ENCODE measurements at places on chromosomes 16 and 17.

- DNase-seq: no peak
These were observed 21.6 kb upstream of the ATP2A3 start for GRCh38 chr17:3985846-3986245.

- no peak for DNase-seq
These were observed 21.8 kb upstream of the GAN start for GRCh38 chr16:81292936-81293335.

DNA sequence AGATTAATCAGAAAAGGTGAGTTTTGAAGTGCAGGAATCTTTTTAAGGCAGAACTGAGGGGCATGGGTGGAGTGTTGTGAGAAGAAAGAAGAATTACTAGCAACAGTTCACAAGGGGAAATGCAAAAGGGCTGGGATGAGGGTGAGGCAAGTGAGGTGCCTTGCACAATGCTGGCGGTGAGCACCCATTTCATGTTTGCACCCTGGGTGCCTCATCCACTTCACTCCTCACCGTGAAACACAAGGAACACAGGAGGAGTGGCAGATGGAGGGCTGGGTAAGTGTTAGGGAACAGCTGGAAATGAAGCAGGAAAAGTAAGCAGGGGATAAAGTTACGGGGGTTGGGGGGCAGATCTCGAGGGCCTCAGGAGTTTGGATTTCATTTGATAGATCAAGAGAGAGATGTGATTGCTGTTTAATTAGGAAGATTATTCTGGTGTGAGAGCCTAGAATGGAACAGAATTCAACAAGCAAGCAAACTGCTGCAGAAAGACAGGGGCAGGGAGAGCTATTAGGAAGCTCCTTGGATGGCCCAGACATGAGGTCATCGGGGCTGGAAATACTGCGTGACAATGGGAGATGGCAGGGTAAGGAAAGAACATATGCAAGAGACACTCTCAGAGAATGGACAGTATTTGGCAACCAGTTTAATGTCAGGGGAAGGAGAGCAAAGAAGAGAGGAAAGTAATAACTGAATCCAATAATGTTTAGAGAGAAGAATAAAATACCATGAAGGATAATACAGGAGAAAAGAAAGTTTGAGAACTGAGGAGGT is 8.3 kb upstream of the HEATR6 start:
- no peak for DNase-seq

DNA sequence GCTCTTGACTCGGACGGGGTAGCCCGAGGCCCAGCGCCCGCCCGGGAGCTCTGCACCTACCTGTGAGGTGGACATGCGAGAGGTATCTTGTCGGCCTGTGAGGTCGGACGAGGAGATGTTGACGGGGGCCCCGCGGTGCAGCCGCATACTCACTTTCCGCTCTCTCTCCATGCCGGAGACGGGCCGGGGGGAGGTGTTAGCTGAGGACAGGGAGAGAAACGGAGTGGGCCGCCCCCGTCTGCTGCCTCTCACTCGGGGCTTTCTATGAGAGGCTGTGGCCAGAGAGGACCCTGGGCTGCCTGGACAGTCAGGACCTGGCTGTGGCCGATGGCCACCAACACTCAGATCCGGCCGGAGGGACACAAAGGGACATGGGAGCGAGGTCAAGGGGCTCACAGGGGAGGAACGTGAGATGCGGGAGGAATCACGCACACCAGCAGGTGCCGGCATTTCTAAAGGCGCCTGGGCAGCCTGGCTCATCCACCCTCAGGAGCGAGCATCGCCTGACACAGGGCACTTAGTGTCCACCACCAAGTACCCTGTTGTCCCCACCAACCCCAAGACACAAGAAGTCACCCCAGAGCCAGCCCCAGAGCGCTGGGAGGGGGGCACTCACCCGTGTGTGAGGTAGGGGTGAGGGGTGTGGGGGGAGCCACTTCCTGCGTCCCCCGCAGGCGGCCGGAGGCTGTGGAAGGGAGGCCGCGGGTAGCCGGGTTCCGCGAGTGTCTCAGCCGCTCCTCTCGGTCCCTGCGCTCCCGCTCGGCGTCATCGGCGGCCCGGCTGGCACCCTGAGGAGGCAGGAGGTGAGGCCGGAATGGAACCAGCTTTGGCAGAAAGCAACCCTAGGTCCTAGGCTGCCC is 20.2 kb downstream of the SLC16A3 start:
- DNase-seq: no peak

DNA sequence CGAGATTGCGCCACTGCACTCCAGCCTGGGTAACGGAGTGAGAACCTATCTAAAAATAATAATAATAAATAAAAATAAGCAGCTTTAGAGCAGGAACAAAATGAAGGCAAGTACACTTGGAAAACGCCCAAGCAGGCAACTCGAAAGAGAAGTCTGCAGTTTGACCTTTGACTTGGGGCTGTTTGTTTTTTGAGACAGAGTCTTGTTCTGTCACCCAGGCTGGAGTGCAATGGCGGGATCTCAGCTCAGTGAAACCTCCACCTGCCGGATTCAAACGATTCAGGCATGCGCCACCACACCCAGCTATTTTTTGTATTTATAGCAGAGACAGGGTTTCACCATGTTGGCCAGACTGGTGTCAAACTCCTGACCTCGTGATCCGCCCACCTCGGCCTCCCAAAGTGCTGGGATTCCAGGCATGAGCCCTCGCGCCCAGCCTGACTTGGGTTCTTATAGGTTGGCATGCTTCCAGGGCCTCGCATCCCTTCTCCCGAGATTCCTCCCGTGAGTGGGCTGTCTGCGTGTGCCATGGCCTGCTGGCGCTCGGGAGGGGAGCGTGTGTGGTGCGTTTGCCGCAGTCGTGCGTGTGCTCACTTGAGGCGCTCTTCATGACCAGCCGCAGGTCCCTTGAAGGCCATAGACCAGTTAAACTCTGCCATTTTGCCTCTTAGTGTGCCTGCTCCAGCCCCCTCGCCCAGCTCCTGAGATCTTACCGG is 18.4 kb upstream of the UBE2I start:
- DNase-seq: no peak

- DNase-seq: no peak
These were observed 11.1 kb downstream of the FANCA start for GRCh38 chr16:89805136-89805905.

GRCh38 chr16:28110479-28110878 is 47.0 kb upstream of the GSG1L start:
- DNase-seq: no peak

DNA sequence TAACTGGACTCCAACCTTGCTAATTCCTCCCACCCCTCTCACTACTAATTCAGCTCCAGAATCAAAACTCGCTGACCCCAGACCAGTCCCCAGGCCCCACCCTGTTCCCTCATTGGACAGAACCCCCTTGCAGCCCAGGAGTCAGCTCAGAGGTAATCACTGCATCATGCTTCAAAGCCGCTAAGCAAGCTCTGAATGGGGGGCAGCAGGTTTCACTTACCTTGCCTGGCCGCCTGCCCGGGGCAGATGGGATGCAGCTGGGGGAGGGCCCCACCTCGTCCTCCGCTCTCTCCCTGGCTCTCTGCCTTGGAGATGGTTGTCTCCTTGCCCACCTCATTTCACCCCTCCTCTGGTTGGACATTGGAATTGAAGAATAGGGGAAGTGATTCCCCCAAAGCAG is 4.8 kb upstream of the NGFR start:
- DNase-seq: no peak

DNA sequence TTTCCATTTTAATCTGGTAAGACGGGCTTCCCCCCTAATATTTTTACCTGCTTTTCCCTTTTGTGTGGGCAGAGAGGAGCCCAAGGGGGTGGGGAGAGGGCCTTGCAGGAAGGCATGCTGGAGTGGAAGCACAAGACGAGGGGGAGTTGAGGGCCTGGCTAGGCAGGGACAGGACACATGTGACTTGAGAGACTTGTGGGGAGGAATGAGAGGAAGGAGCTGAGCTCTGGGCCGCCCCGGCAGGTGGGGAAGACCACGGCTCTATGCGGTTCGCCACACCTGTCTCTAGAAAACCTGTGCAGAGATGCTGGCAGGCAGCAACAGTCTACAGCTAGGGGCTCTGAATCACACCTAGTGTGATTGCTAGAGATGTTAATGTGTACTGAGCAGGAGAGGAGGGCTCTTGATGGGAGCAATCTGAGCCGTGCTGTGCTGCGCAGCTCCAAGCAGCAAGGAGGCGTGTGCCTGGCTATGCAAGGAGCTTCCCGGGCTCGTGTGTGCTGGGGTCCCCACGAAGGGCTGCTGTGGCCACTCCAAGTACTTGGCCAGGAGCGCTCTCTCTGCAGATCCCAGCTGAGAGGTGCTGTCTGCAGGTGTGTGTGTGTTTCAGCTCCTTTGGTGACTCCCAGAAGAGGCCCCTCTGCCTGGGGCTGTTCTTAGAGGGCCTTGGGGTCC is 50.2 kb downstream of the PDPK1 start:
- no peak for DNase-seq

DNA sequence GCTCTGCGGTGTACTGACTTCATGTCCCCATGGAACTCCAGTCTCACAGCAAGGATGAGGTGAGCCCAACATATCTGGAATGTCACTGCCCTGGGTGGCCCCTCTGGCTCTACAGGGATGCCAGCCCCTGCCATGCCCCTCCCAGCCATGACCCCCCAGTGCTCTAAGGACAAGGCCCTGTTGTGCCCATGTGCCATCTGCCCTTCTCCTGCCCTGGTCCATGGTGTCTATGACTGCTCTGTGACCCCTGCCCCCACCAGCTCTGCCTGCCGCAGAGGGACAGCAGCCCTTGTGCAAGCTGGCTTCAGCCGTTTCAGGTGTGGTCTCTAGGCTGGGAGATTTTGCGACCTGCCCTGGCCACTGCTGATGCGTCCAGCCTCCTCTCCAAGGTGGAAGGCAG is 40.3 kb downstream of the TK2 start:
- no peak for DNase-seq

DNA sequence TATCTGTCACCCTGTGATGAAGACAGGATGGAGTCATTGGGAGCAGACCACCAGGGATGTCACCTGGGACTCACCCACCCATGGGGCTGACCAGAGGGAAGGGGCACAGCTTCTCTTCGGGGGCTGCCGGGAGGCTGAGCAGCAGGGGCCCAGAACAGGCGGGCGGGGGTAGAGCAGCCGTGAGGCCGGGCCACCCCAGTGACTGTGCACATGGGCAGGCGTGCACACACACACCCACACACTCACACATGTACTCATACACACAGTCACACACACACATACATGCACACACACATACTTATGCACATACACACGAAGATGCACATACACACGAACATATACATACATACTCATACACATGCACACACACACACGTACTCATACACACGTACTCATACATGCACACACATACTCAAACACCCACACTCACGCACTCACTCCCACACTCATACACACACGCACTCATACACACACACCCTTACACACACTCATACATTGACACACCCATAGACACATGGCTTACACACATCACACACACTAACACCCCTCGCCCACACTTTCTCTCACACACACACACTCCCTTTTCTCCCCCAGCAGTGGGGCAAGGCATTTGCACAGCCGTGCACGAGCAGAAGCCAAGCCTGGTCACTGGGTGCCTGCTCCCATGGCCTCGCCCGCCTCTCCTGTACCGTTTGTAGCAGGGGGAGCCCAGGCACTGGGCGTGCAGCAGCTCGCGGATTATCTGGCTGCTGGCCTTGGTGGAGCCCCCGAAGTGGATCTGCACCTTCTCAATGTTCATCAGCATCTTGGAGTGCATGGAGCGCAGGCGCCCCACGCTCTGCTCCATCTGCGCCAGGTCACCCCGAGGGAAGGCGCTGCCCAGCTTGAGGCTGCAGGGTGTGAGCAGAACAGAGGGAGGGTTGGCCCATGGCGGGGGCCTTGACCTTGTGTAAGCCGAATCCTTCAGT is 12.4 kb downstream of the UBALD2 start:
- DNase-seq: no peak

- DNase-seq: no peak
These were observed 101.1 kb upstream of the CCL2 start for GRCh38 chr17:34153991-34154390.

DNA sequence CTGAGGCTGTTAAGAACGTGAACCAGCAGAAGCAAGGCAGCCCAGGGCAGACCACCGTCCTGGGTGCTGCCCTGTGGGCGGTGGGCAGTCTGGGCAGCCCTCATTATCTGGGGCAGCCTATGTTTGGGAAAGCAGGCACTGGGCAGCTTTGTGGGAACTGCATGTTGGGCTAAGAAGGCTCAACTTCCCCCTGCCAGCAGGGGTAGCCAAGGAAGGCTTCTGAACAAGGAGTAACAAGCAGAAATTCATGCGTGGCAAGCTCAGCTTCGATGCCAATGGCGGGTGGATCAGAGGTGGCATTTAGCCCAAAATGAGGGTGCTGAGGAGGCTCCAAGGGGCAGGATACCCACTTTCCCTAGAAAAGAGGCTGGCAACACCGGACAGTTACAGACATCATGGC is 42.7 kb upstream of the METRNL start:
- DNase-seq: no peak

- no peak for DNase-seq
These were observed 8.4 kb upstream of the NXN start for GRCh38 chr17:987931-988330.

GRCh38 chr16:50282010-50282538 is 15.7 kb downstream of the ADCY7 start:
- DNase-seq: no peak

GRCh38 chr16:79182616-79183015 is 417.9 kb downstream of the MAF start:
- peak; percentile 15 for DNase-seq
